ENCODE measurements at places on chromosomes 4 and X. TPM values are rescaled to one million over a fixed set of nuclear protein-coding genes. Genes with fewer than 3 reads are reported as not detected.

Gene CCDC110
- 9.4 TPM for total RNA-seq

Gene RBPJ
- 123 TPM for total RNA-seq

Gene TCEAL5
- total RNA-seq = not detected

Gene HTR2C
- not detected for total RNA-seq

Gene GUCY1B1
- total RNA-seq = 4.9 TPM

Gene SLC7A11
- total RNA-seq = 42.4 TPM

Gene KIT
- 1.2 TPM for total RNA-seq

Gene PNCK
- total RNA-seq = 3.1 TPM

Gene CSAG2
- total RNA-seq = not detected

Gene ANKRD17
- 80.9 TPM for total RNA-seq

Gene GPR34
- 0.07 TPM for total RNA-seq

Gene HEPH
- 102 TPM for total RNA-seq

Gene HMX1
- not detected for total RNA-seq

Gene GABRG1
- total RNA-seq = not detected

Gene GPC3
- total RNA-seq = 19.5 TPM

Gene DACH2
- total RNA-seq = not detected
